Naive thymus-derived CD8-positive, alpha-beta T cell (primary cell): ENCODE measurements at places on chromosomes 6 and 20. TPM values are rescaled to one million over a fixed set of nuclear protein-coding genes. Genes with fewer than 3 reads are reported as not detected.

DNA sequence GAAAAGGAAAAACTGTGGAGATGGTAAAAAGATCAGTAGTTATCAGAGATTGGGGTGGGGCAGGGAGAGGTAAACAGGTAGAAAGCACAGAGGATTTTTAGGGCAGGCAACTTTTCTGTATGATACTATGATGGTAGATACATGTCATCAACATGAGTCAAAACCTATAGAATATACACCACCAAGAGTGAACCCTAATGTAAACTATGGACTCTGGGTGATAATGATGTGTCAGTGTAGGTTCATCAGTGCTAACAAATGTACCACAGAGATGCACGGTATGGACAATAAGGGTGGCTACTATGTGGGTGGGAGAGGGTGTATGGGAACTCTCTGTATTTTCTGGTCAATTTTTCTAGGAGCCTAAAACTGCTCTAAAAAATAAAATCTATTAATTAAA, 18.5 kb downstream of the PACSIN1 start:
- no peak overlapping the region for H3K4me3 ChIP-seq
- no peaks in the 10 kb centered on the region for H3K36me3 ChIP-seq
- peaks cover 1% of the 10 kb centered on the region for H3K27me3 ChIP-seq
- H3K27ac ChIP-seq: peak overlapping the region; percentile 93

DNA sequence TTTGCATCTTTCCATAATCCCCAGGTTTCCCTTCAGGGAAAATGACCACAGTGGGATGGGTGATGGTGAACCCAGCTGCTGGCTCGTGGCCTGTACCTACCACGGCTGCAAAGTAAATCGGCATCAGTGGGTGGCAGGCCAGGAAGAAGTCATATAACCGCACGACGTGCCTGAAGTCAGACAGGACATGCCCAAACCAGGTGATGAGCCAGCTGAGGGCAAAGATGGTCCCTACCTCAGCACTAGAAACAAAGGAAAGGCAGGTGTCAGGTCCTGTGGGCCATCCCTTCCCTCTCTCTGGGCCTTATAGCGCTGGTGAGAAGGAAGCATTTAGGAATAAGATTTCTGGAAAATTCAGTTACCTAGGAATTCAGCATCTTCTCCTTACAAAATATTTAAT, 22.2 kb downstream of the TBC1D20 start:
- no peak overlapping the region for H3K27ac ChIP-seq
- peak overlapping the region; percentile 22 for H3K4me3 ChIP-seq
- peaks cover 8% of the 10 kb centered on the region for H3K36me3 ChIP-seq

- no peaks in the 10 kb centered on the region for H3K36me3 ChIP-seq
- H3K27ac ChIP-seq: no peak overlapping the region
- DNase-seq: no peak
- no peaks in the 10 kb centered on the region for H3K4me1 ChIP-seq
- no peaks in the 10 kb centered on the region for H3K27me3 ChIP-seq
- H3K4me3 ChIP-seq: no peak overlapping the region
These were observed 11.2 kb downstream of the VEGFA start for GRCh38 chr6:43780941-43781928.

DNA sequence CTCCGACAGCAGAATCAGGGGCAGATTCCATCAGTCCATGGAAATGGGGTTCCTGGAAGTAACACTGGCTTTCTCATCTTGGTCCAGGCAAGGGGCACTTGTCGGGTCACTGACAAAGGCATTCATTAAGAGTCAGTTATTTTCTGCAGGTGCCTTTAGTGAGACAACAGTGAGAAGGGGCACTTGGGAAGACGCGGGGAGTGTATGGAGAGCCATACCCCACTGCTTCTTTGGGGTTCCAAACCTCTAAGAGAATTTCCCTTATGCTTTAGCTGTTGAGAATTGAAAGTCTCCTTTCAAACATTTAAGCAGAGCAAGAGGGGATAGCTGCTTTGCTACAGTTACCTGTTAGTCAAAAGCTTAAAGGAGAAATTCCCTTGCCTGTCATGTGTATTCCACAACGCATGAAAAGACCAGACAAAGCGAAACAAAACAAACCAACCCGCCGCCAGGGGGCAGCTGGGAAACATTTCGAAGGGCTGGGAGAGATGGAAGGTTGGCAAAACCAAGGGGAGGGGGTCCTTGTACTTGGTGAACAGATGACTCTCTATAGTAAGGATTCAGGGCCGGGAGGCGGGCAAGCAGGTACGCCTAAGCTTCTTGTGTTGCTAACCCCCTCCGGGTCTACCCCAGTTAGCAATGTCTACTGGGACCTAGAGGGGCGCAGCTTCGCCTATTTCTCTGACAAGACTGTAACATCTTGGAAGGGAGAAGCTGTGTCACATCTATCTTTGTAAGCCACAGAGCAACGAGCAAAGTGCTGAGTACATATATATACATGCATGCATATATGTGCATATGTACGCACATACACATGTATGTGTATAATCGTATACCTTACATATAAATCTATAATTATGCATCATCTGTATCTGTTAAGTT, 474.9 kb upstream of the AGPAT4 start:
- no peak for DNase-seq
- H3K36me3 ChIP-seq: peaks cover 4% of the 10 kb centered on the region
- no peaks in the 10 kb centered on the region for H3K4me1 ChIP-seq
- H3K27me3 ChIP-seq: no peaks in the 10 kb centered on the region
- no peak overlapping the region for H3K27ac ChIP-seq
- H3K4me3 ChIP-seq: no peak overlapping the region

- peak overlapping the region; percentile 57 for H3K27ac ChIP-seq
- H3K36me3 ChIP-seq: no peaks in the 10 kb centered on the region
- H3K27me3 ChIP-seq: no peaks in the 10 kb centered on the region
- DNase-seq: no peak
These were observed 11.1 kb downstream of the UCKL1 start for GRCh38 chr20:63945031-63945658.

- no peak for DNase-seq
- peaks cover 28% of the 10 kb centered on the region for H3K36me3 ChIP-seq
- peaks cover 12% of the 10 kb centered on the region for H3K4me1 ChIP-seq
These were observed 19.0 kb upstream of the BLOC1S5 start for GRCh38 chr6:8082954-8083858.

DNA sequence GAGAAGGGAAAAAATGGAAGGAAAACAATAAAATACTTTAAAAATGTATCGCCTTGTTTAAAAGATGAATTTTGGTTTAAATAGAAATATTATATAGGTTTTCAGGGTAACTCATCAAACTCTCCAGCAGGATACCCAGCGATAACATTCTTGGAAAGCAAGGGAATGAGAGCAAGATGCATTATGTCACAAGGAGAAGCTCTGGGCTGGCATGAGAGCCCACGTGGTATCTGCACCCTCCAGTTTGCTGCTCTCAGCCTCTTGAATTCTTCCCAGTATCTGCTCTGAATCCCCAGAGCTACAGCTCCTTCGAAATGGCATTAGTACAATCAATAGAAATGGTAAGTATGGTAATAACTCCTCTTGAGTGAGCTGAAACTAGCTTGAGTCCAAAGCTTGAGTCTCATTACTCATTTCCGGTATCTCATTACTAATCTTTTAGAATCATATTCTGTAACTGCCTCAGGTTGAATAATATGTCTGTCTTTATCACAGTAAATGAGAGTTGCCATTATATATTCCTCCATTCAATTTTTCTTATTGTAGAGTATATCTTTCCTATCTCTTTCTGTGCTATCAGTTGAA, 4.9 kb upstream of the TMEM242 start:
- peaks cover 23% of the 10 kb centered on the region for H3K27me3 ChIP-seq
- H3K4me1 ChIP-seq: peaks cover 6% of the 10 kb centered on the region
- H3K36me3 ChIP-seq: no peaks in the 10 kb centered on the region
- DNase-seq: no peak

PTGIS gene
- not detected for total RNA-seq

HLA-DQA1 gene
- total RNA-seq: 15.5 TPM

- no peak for DNase-seq
- no peaks in the 10 kb centered on the region for H3K36me3 ChIP-seq
- no peaks in the 10 kb centered on the region for H3K27me3 ChIP-seq
These were observed 269.0 kb downstream of the C6orf118 start for GRCh38 chr6:165040440-165040839.

MAD2L1BP gene
- total RNA-seq: 30.3 TPM

BPIFA1 gene
- total RNA-seq: not detected

DNA sequence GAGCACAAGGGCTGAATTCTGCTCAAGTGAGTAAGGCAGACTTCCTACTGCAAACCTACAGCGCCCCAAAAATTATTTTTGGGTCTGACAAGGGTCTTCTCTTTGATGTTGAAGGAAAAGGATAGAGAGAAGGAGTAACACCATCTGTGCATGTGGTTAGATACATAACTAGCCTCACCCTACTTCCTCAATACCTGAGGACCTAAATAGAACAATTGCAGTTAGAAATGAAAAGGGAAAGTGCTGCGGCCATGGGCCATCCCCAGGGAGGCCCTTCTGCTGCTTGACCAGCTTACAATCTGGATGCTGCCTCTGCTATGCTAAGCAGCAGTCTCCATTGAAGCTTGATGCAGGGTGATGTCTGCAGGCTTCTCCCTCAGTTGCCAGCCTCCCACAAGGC, 63.2 kb upstream of the ARMH2 start:
- peaks cover 46% of the 10 kb centered on the region for H3K4me1 ChIP-seq
- peak overlapping the region; percentile 39 for H3K4me3 ChIP-seq
- H3K27ac ChIP-seq: peak overlapping the region; percentile 91
- DNase-seq: no peak
- H3K27me3 ChIP-seq: no peaks in the 10 kb centered on the region

GGT7 gene
- 43.3 TPM for total RNA-seq

GRCh38 chr20:61968932-61969331, 96.7 kb downstream of the TAF4 start:
- peaks cover 6% of the 10 kb centered on the region for H3K4me1 ChIP-seq
- H3K27ac ChIP-seq: no peak overlapping the region
- H3K36me3 ChIP-seq: peaks cover 7% of the 10 kb centered on the region
- DNase-seq: no peak
- H3K27me3 ChIP-seq: peaks cover 5% of the 10 kb centered on the region
- no peak overlapping the region for H3K4me3 ChIP-seq

MYB gene
- 22.5 TPM for total RNA-seq

RAB44 gene
- total RNA-seq: not detected

RNF217 gene
- not detected for total RNA-seq

GRCh38 chr6:25137916-25138232, 141.3 kb upstream of the CARMIL1 start:
- DNase-seq: no peak
- H3K27ac ChIP-seq: peak overlapping the region; percentile 90
- H3K4me1 ChIP-seq: peaks cover 38% of the 10 kb centered on the region
- no peaks in the 10 kb centered on the region for H3K27me3 ChIP-seq
- H3K36me3 ChIP-seq: peaks cover 23% of the 10 kb centered on the region
- H3K4me3 ChIP-seq: peak overlapping the region; percentile 92

GRCh38 chr6:159610881-159611280, 82.2 kb downstream of the SOD2 start:
- DNase-seq: no peak
- no peaks in the 10 kb centered on the region for H3K27me3 ChIP-seq
- no peak overlapping the region for H3K4me3 ChIP-seq
- H3K27ac ChIP-seq: no peak overlapping the region

FRS3 gene
- total RNA-seq: 7.5 TPM

GRCh38 chr6:167207527-167207926, 49.7 kb upstream of the GPR31 start:
- H3K4me1 ChIP-seq: no peaks in the 10 kb centered on the region
- no peak overlapping the region for H3K27ac ChIP-seq
